ENCODE measurements at places on chromosomes 3 and 15. TPM values are rescaled to one million over a fixed set of nuclear protein-coding genes. Genes with fewer than 3 reads are reported as not detected.

EFCC1 gene
- polyA plus RNA-seq, result 1.6 TPM

ACAD9 gene
- polyA plus RNA-seq, result 22.7 TPM

TIMP4 gene
- polyA plus RNA-seq, result 2.2 TPM

UPK1B gene
- 0.11 TPM for polyA plus RNA-seq

KCNAB1 gene
- 4.3 TPM for polyA plus RNA-seq

XRN1 gene
- polyA plus RNA-seq, result 18.8 TPM

TLR9 gene
- 0.44 TPM for polyA plus RNA-seq

SOX14 gene
- polyA plus RNA-seq, result not detected

CSNK1G1 gene
- polyA plus RNA-seq, result 10.9 TPM

NOX5 gene
- 0.24 TPM for polyA plus RNA-seq

DPPA2 gene
- not detected for polyA plus RNA-seq

GOLGA8G gene
- polyA plus RNA-seq, result 0.13 TPM

NPAP1 gene
- 0.09 TPM for polyA plus RNA-seq

WDR93 gene
- polyA plus RNA-seq, result 0.18 TPM

HIGD2B gene
- polyA plus RNA-seq, result not detected

CGNL1 gene
- polyA plus RNA-seq, result 8.3 TPM

C15orf62 gene
- 1.9 TPM for polyA plus RNA-seq

LMAN1L gene
- not detected for polyA plus RNA-seq
